CD4-positive, CD25-positive, alpha-beta regulatory T cell (primary cell): ENCODE measurements at places on chromosomes 1 and 21.

- no peak overlapping the region for H3K27ac ChIP-seq
- no peak overlapping the region for H3K4me3 ChIP-seq
- no peak for DNase-seq
- H3K36me3 ChIP-seq: peaks cover 48% of the 10 kb centered on the region
- H3K27me3 ChIP-seq: no peaks in the 10 kb centered on the region
- H3K4me1 ChIP-seq: no peaks in the 10 kb centered on the region
These were observed 29.3 kb downstream of the AK2 start for GRCh38 chr1:33007190-33008050.

DNA sequence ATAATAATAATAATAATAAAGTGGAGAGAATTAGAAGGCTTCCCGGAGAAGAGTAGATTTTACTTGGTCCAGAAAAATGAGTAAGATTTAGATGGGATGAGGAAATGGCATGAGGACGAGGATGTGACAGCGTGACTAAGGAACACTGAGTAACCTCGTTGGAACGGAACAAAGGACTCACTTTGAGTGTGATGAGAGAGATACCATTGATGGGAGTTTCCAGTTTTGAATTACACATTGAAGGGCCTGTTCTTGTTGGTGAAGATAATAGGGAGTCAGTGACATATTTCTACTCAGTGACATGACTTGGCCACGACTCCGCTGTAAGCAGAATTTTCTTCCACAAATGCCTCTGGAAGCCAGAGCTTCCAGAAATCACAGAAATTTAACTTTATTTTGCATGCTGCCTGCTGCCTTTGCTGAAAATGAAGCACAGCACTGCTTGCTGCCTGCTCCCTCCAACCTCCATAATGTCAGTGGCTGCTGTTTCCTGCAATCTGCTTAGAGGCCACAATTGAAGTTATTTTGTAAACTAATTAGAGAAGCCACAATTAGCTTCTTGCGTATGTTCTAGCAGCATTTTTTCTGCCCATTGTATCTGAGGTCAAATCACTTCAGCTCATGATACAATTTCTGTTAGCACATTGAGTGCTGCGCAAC lies 33.7 kb upstream of the FBXO28 start:
- H3K27ac ChIP-seq: no peak overlapping the region
- H3K4me1 ChIP-seq: no peaks in the 10 kb centered on the region
- no peak overlapping the region for H3K4me3 ChIP-seq
- no peak for DNase-seq
- H3K27me3 ChIP-seq: peaks cover 10% of the 10 kb centered on the region

DNA sequence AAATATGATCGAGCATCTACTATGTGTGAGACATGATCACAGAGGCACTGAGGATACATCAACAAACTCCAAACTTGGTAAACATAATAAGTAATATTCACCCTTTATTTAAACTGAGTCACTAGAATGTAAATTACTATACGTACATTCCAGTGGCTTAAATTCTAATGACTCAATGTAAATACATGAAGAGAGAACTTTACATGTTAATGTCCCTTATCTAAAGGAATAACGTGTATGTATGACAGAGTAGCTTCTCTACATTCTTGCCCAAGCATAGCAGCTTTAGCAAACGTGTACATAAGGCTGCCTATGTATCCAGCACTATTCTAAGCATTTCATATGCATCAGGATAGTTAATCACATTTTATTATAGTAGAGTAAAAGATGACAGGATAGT lies 111.8 kb upstream of the CYYR1 start:
- H3K4me1 ChIP-seq: no peaks in the 10 kb centered on the region
- no peak for DNase-seq
- H3K4me3 ChIP-seq: no peak overlapping the region
- H3K36me3 ChIP-seq: no peaks in the 10 kb centered on the region

- H3K4me1 ChIP-seq: no peaks in the 10 kb centered on the region
- no peaks in the 10 kb centered on the region for H3K27me3 ChIP-seq
- no peaks in the 10 kb centered on the region for H3K36me3 ChIP-seq
These were observed 76.4 kb downstream of the FHAD1 start for GRCh38 chr1:15323351-15323988.

- no peaks in the 10 kb centered on the region for H3K4me1 ChIP-seq
- no peaks in the 10 kb centered on the region for H3K27me3 ChIP-seq
- no peak overlapping the region for H3K4me3 ChIP-seq
- H3K36me3 ChIP-seq: no peaks in the 10 kb centered on the region
- no peak overlapping the region for H3K27ac ChIP-seq
These were observed 40.9 kb upstream of the RALGPS2 start for GRCh38 chr1:178684111-178684510.

DNA sequence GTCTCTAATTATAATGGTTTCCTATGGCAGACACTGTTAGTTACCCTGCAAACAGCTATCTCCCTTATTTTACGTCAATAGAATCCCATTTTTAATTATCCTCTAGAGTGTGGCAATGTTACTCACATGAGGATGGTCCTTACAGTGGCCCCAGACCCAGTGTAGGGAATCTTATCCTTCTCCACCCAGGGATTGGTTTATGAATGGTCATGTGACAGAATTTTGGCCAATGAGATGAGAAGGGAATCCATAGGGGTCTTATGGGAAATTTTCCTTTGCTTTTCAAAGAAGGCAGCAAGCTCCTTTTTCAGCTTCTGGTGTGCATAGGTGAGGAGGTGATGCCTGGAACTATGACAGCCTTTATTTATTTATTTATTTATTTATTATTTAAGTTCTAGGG lies 59.0 kb upstream of the HUNK start:
- no peak for DNase-seq
- H3K4me1 ChIP-seq: no peaks in the 10 kb centered on the region
- H3K27ac ChIP-seq: no peak overlapping the region

GRCh38 chr1:198606020-198606438 lies 32.8 kb upstream of the PTPRC start:
- no peaks in the 10 kb centered on the region for H3K36me3 ChIP-seq
- DNase-seq: no peak
- H3K27me3 ChIP-seq: no peaks in the 10 kb centered on the region
- H3K4me3 ChIP-seq: no peak overlapping the region
- H3K4me1 ChIP-seq: peaks cover 38% of the 10 kb centered on the region

- H3K4me3 ChIP-seq: no peak overlapping the region
- H3K36me3 ChIP-seq: no peaks in the 10 kb centered on the region
- DNase-seq: no peak
- H3K27ac ChIP-seq: no peak overlapping the region
- no peaks in the 10 kb centered on the region for H3K27me3 ChIP-seq
These were observed 738.4 kb upstream of the RGS18 start for GRCh38 chr1:191419842-191420241.

DNA sequence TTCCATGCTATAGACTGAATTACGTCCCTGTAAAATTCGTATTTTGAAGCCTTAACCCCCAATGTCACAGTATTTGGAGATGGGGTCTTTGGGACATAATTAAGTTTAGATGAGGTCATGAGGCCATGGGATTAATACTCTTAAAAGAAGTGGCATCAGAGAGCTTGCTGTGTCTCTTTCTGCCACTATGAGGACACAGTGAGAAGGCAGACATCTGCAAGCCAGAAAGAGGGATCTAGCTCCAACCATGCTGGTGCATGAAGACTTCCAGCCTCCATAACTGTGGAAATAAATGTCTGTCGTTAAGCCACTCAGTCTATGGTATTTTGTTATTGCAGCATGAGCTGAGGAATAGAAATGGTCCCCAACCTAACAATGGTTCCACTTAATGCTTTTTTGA lies 99.0 kb downstream of the LTN1 start:
- H3K36me3 ChIP-seq: no peaks in the 10 kb centered on the region
- H3K27ac ChIP-seq: no peak overlapping the region
- no peak for DNase-seq
- no peak overlapping the region for H3K4me3 ChIP-seq
- peaks cover 16% of the 10 kb centered on the region for H3K27me3 ChIP-seq

DNA sequence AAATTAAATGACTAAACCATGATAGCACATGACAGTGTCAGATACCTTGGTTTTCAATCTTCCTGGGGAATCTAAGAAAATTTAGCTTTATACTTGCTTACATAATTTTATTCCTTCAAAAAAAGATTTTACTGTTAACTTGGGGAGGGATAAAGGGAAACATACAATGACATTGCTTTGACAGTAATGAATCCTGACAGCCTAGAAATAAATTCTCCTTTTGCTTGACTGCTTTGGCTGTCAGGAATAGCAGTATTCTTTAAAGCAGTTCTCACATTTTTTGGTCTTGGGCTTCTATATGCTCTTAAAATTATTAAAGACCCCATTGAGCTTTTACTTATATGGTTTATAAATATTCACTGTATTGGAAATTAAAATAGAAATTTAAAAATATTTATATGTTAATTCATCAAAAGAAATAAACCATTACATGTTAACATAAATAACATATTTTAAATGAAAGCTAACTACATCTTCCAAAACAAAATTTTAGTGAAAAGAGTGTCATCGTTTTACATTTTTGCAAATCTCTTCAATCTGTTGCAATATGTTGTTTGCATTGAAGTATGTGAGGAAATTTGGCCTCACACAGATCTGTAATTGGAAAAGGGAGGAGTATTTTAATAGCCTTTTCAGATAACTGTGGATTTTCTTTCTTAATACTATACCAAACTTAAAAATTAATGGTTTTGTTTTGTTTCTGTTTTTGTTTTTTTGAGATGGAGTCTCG lies 16.1 kb downstream of the EPHX4 start:
- H3K4me3 ChIP-seq: no peak overlapping the region
- no peaks in the 10 kb centered on the region for H3K4me1 ChIP-seq
- DNase-seq: no peak
- no peaks in the 10 kb centered on the region for H3K36me3 ChIP-seq

- peaks cover 24% of the 10 kb centered on the region for H3K36me3 ChIP-seq
- H3K27me3 ChIP-seq: no peaks in the 10 kb centered on the region
- no peak for DNase-seq
- H3K4me1 ChIP-seq: no peaks in the 10 kb centered on the region
- no peak overlapping the region for H3K27ac ChIP-seq
These were observed 6.8 kb upstream of the KPNA6 start for GRCh38 chr1:32100807-32101708.

- H3K36me3 ChIP-seq: peaks cover 36% of the 10 kb centered on the region
- H3K4me3 ChIP-seq: no peak overlapping the region
- DNase-seq: no peak
- no peaks in the 10 kb centered on the region for H3K27me3 ChIP-seq
These were observed 51.3 kb downstream of the ZNHIT6 start for GRCh38 chr1:85656948-85657347.

- DNase-seq: no peak
- H3K36me3 ChIP-seq: peaks cover 5% of the 10 kb centered on the region
- no peak overlapping the region for H3K4me3 ChIP-seq
- no peaks in the 10 kb centered on the region for H3K27me3 ChIP-seq
- H3K27ac ChIP-seq: no peak overlapping the region
These were observed 3.5 kb downstream of the STK40 start for GRCh38 chr1:36382231-36382630.

DNA sequence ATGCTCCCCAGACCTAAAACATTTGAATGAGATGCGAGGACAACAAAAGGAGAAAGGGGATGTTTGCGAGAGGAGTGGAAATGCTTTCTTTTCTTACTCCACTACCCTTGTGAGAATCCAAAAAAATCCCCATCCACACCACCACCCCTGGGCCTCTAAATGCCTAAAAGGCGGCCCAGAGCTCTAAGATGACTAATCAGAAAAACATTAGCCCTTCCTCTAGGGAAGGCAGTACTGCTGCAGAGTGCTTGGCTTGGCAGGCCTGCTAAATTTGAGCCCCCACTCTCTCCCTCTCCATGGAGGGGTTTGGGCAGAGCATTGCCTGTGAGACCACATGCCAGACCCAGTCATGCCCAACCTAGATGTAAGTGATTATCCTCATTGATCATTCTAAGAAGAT lies 347.9 kb downstream of the USH2A start:
- no peaks in the 10 kb centered on the region for H3K36me3 ChIP-seq
- H3K27ac ChIP-seq: no peak overlapping the region
- H3K4me1 ChIP-seq: no peaks in the 10 kb centered on the region
- no peak overlapping the region for H3K4me3 ChIP-seq
- no peak for DNase-seq

GRCh38 chr1:236615399-236616148 lies 11.3 kb upstream of the HEATR1 start:
- DNase-seq: no peak
- no peaks in the 10 kb centered on the region for H3K4me1 ChIP-seq
- H3K27me3 ChIP-seq: peaks cover 23% of the 10 kb centered on the region
- H3K4me3 ChIP-seq: no peak overlapping the region

- H3K27me3 ChIP-seq: no peaks in the 10 kb centered on the region
- peak overlapping the region; percentile 45 for H3K4me3 ChIP-seq
- no peaks in the 10 kb centered on the region for H3K36me3 ChIP-seq
- H3K27ac ChIP-seq: peak overlapping the region; percentile 25
These were observed 16.0 kb upstream of the LRIG2 start for GRCh38 chr1:113057006-113057405.

GRCh38 chr1:244810221-244810620 lies 25.2 kb upstream of the COX20 start:
- H3K4me3 ChIP-seq: no peak overlapping the region
- no peaks in the 10 kb centered on the region for H3K27me3 ChIP-seq
- H3K36me3 ChIP-seq: no peaks in the 10 kb centered on the region
- H3K27ac ChIP-seq: no peak overlapping the region

DNA sequence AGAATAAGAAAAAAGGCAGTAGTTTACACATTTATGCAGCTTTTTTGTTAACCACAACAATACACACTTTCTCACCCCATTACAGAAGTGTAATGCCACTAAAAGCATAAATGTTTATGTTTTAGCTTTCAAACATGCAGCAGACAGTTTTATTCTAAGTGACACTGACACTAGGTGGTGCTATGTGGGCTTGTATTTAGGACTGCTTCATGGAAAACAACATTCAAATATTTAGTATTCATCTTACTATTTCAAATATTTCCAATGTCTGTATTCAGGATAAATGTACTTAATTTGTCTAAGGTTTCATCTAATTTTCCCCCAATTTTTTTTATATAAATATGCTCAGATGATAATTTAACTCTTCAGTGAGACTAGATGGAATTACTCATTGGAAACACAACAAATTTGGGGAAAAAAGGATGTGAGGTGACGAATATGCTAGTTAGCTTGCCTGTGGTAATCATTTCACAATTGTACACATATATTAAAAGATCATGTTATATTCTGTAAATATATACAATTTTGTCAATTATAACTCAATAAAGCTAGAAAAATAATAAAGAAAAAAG lies 71.4 kb downstream of the USP1 start:
- H3K4me1 ChIP-seq: no peaks in the 10 kb centered on the region
- no peak overlapping the region for H3K27ac ChIP-seq
- no peak overlapping the region for H3K4me3 ChIP-seq
- H3K27me3 ChIP-seq: no peaks in the 10 kb centered on the region
- peak; percentile 50 for DNase-seq
- no peaks in the 10 kb centered on the region for H3K36me3 ChIP-seq
